ENCODE measurements at places on chromosomes 5 and 9.
A peak's percentile ranks its signal among the peaks of the same experiment; 100 is the strongest.

DNA sequence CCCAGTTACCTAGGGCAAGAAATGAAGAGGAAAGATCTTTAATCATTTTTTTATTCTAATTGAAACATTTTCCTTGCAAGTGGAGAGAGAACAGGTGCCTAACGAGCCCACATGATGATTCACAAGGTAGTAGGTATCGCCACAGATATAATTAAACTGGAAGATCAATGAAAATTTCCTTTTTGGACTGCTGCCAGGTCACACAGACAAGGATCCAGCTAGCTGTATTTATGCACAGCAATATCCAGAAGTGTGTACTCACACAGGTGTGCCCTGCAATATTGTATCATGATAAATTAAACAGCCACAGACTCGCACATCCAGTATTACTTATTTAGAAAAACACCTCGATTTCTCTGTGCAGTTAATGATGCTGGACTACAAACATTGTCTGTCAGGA, 294.0 kb upstream of the SMARCA2 start:
- no peak overlapping the region for H3K4me3 ChIP-seq
- H3K27ac ChIP-seq = no peak overlapping the region
- H3K36me3 ChIP-seq = no peaks in the 10 kb centered on the region
- H3K27me3 ChIP-seq = no peaks in the 10 kb centered on the region
- DNase-seq = no peak

- no peak overlapping the region for H3K4me3 ChIP-seq
- H3K36me3 ChIP-seq = no peaks in the 10 kb centered on the region
- DNase-seq = no peak
- H3K4me1 ChIP-seq = no peaks in the 10 kb centered on the region
These were observed 22.4 kb downstream of the IFNW1 start for GRCh38 chr9:21119093-21119770.

- H3K4me3 ChIP-seq = no peak overlapping the region
- no peaks in the 10 kb centered on the region for H3K36me3 ChIP-seq
- no peak for DNase-seq
- H3K27ac ChIP-seq = no peak overlapping the region
These were observed 10.9 kb upstream of the RXFP3 start for GRCh38 chr5:33925278-33925677.

DNA sequence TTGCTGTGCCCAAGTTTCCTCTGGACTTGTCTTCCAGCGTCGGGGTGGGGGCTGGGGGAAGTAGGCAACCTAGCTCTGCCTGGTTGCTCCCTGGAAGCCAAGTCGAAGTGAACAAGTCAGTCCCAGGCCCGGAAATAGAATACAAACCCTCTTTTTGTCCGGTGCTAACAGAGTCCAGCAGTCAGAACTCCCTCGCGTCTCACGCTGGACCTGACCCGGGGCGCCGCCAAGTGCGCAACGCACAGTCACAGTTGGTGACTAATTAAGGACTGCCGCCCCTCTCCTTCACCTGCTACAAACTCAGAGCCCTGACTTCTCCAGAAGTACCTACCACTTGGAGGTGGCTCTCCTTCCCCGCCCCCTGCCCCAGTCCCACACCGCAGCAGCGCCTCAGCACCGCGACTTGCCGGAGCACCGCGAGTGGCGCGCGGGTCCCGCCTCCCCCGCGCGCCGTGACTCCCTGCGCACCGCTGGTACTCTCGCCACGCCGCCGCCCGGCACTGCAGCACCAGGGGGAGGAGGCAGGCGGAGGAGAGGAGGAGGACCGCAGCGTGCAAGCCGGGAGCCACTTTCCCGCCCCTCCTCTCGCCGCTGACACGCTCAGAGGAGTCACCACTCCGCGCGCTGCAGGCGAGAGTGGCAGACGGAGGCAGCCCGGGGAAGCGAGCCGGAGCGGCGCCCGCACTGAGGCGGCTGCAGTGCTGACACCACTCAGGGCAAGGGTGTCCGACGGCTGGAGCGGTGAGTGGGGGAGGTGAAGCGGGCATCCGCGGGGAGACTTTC, at the start of gene SV2C:
SV2C (plus strand) TSS at position 612 of the 783 bp plus-strand sequence. CDS start 48,368 bp downstream, outside the sequence.
- peak within 1 kb of the TSS; percentile 53 for H3K4me3 ChIP-seq
- no peaks in the 10 kb centered on the region for H3K36me3 ChIP-seq
- H3K27ac ChIP-seq = no peak within 1 kb of the TSS
- peaks cover 53% of the 10 kb centered on the region for H3K27me3 ChIP-seq
- no peaks in the 10 kb centered on the region for H3K4me1 ChIP-seq

GRCh38 chr5:72646246-72646866, 139.1 kb upstream of the ZNF366 start:
- no peaks in the 10 kb centered on the region for H3K4me1 ChIP-seq
- H3K4me3 ChIP-seq = no peak overlapping the region
- no peak overlapping the region for H3K27ac ChIP-seq
- no peaks in the 10 kb centered on the region for H3K36me3 ChIP-seq
- DNase-seq = no peak

DNA sequence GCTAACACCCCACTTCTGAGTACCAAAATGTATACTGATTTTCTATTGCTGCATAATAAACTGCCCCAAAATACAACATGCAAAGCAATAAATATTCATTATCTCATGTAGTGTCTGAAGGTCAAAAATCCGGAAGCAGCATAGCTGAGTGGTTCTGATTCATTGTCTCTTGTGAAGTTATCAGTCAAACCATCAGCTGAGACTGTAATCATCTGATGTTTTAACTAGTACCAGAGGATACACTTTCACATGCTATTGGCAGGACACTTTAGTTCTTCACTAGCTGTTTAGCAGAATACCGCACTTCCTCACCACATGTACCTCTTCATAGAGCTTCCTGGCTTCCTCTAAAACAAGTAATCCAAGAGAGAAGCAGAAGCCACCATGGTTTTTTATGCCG, 12.7 kb upstream of the TMEM161B start:
- H3K4me3 ChIP-seq = no peak overlapping the region
- no peak overlapping the region for H3K27ac ChIP-seq
- no peaks in the 10 kb centered on the region for H3K4me1 ChIP-seq
- peaks cover 5% of the 10 kb centered on the region for H3K36me3 ChIP-seq

DNA sequence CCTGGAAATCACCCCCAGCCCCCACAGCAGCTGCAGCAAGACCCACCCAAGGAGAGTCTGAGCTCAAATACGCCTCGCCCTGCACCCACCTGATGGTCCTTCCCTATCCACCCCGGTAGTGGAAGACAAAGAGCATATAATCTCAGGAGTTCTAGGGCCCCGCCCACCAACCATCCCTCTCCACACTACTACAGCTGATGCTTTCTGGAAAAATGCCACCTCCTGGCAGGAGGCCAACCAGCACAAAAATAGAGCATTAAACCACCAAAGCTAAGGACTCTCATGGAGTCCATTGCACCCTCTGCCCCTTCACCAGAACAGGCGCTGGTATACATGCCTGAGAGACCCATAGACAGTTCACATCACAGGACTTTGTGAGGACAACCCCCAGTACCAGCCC, 22.5 kb upstream of the NIPSNAP3A start:
- no peak for DNase-seq
- H3K4me3 ChIP-seq = no peak overlapping the region
- no peaks in the 10 kb centered on the region for H3K27me3 ChIP-seq
- H3K27ac ChIP-seq = no peak overlapping the region
- H3K36me3 ChIP-seq = no peaks in the 10 kb centered on the region

GRCh38 chr5:178832618-178833201, 27.0 kb upstream of the ZNF354B start:
- H3K4me1 ChIP-seq = no peaks in the 10 kb centered on the region
- no peak for DNase-seq
- no peak overlapping the region for H3K4me3 ChIP-seq

GRCh38 chr5:170348137-170348633, 41.0 kb downstream of the KCNMB1 start:
- H3K4me3 ChIP-seq = no peak overlapping the region
- no peaks in the 10 kb centered on the region for H3K36me3 ChIP-seq

DNA sequence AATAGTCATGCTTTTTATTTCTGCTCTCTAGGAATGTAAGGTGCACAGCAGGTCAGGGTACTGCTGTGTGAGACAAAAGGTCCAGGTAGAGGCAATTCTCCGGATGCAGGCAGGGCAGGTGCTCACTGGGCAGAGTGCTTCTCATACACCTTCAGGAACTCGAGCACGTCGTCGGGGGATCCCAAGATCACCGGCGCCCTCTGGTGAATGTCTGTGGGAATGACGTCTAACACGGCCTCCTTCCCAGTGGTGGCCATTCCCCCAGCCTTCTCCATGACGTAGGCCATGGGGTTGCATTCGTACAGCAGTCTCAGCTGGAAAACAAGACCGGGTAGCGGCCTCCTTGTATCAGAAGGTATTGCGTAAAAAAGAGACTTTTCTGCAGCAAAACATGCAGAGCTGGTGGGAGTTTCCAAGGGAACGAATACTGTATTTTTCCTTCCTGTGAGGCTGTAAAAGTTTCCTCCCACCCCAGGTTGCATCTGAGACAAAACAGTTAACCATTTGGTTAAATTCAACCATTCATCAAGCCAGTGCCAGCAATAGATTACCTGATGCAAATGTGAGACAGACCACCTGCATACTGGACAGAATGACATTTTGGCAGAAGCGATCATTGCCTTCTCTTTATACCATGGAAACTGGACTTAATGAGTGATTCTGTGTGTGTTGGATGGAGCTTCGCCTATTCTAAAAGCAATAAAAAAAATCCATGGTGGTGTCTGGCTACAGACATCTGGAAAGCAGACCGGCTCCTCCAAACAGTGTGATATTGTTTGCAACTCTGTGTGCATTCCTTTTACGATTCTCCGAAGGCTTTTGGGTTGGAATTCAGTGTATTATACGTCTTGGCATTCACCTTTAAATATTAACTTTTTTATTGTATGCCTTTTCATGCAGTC, 9.9 kb upstream of the FBP2 start:
- peaks cover 5% of the 10 kb centered on the region for H3K4me1 ChIP-seq
- H3K36me3 ChIP-seq = no peaks in the 10 kb centered on the region
- H3K4me3 ChIP-seq = no peak overlapping the region
- H3K27ac ChIP-seq = no peak overlapping the region
- no peaks in the 10 kb centered on the region for H3K27me3 ChIP-seq

Measured in H1 (cell line).